ENCODE measurements at places on chromosomes 11 and 22.

DNA sequence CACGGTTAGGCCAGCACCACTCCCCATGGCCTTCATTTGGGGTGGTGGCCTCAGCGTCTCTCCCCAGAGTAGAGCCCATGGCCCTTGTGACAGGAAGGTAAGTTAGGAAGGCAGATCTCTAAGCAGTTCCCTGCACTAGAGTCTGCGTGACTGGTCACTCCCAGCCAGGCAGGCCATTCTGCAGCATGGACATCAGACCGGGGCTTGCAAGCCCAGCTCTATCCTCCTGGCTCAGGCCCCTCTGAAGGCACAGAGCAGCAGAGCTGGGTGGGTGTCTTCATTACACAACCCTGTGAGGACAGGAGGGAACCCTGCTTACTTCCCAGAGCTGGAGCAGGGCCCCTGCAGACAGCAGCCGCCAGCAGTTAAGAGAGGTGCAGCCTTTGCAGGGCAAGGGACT is 77.3 kb downstream of the PIWIL3 start:
- no peak for DNase-seq

GRCh38 chr22:36375071-36375980 is 12.4 kb downstream of the MYH9 start:
- no peak for DNase-seq

DNA sequence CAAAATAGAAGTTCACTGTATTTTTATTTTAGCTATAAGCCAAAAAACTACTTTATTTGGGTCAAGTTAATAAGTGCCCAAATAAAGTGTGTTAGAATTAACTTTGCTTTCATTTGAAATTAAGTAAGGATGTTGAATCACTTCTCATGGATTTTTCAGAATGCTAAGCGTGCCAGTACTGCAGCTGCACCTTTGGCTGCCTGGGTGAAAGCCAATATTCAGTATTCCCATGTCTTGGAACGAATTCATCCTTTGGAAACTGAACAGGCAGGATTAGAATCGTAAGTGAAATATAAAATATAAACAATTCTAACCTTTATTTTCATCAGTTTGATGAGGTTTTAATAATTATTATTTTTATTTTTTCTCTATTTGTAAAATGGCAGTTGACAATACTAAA is 113.6 kb downstream of the DYNC2H1 start:
- DNase-seq: no peak

DNA sequence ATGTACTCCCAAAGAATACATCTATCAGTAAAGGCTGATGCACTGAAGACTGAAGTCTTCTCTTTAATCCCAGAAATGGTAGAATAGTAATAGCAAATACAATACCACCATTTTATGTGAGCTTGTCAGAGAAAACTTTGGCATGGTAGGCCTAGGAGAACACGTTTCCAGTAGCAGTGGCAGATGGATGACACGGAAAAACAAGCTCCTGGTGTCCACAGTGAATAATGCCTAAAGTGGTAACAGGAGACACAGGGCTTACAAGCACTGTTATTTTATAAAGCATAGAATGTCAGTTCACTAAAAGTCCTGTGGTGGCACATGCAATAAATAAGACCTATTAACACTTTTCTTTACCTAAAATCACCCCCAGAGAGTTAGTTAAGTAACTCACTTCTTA is 277.6 kb downstream of the TTC28 start:
- no peak for DNase-seq

DNA sequence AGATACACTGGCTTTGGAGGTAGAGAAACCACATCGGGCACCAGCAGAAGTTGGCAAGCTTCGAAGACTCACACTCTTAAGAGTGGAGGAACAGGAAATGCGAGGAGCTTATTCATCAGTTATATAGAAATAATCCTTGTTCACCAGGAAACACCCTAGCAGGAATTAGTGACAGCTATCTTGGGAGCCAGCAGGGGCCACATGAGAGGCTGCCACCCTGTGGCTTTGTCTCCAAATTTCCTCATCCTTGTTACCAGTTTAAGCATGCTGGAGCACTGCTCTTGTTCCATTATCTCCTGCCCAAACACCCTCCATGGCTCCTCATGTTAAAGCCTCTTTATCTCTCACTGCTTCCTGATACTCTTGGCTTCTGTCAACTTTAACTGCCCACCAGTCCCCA is 131.0 kb downstream of the PLEKHA7 start:
- no peak for DNase-seq

DNA sequence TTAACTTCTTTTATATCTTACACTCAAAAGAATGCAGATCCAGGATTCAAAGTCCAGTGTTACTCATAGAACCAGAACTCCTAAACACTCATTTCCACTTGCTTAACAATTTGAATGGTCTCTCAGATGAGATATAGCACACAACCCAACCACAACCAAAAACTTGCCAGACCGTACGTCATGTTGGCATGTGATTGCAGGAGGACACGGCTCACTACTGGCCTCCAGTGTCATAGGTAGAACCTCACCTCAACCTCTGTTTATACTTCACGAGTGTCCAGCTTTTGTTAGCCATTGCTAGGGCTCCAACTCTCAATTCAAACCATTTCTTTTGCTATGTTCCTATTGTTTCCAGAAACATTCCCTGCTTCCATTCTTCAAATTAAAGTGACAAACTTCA is 58.5 kb upstream of the PDGFD start:
- no peak for DNase-seq
